Skeletal muscle cell (primary cell): ENCODE measurements at places on chromosomes 4 and X.
A peak's percentile ranks its signal among the peaks of the same experiment; 100 is the strongest.

GRCh38 chrX:10014462-10015354 is 47.5 kb downstream of the CLDN34 start:
- DNase-seq, result peak; percentile 45

DNA sequence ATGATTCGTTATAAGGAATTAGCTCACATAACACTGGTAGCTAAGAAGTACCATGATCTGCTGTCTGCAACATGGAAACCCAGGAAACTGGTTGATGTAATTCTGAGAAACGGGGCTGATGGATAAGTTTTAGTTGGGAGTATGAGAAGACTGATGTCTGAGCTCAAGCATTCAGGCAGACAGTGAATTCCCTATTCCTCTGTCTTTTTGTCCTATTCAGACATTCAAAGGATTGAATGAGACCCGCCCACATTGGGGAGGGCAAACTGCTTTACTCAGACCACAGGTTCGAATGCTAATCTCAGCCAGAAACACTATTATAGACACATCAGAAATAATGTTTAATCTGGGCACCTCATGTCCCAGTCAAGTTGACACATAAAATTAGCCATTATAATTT is 515.5 kb downstream of the STPG2 start:
- DNase-seq, result no peak

DNA sequence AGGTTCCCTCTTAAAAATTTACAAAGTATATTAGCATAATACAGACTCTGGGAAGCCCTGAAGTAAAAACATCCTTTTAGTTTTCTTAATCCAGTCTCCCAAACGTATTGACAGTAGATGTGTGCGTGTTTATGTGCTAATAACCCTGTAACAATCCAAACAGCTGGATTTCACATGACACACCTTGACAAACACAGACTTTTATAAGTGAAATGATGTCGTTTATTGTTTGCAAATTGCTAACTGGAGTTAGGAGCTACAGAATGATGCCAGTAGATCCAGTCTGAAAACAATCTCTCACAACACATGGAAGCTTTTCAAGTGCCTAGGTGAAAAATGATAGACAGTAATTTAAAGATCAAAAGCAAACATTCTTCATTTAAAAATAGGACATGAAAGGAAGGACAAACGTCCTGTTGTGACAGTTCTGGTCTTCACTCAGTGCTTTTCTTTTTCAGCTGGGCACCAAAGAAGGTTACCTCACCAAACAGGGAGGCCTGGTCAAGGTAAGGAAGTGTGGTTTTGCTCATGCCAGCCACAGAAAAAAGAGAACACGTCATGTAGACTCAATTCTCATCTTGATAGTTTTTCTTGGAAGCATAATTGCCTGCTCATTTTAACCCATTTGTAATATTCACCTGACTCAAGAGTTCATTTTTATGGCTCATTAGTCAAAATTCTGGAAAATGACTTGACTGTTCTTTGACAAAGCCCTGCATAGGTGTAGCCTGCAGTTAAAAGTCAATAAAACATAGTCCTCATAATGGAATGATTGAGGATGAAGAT is 32.9 kb downstream of the LAMTOR3 start:
- DNase-seq, result no peak

DNA sequence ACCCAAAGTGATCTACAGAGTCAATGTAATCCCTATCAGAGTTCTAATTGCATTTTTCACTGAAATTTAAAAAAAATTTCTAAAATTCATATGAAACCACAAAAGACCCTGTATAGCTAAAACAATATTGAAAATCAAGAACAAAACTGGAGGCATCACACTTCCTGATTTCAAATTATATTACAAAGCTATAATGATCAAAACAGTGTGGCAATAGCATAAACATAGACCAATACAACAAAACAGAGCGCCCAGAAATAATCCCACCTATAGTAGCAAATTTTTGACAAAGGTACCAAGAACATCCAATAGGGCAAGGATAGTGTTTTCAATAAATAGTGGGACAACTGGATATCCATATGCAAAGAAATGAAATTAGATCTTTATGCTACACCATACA is 59.4 kb upstream of the PRKG2 start:
- DNase-seq, result no peak

GRCh38 chr4:169245061-169245460 is 25.7 kb downstream of the SH3RF1 start:
- DNase-seq, result no peak
